Heart right ventricle (tissue), 16 donors: ENCODE measurements at places on chromosomes 7 and 10. TPM values are rescaled to one million over a fixed set of nuclear protein-coding genes. Genes with fewer than 3 reads are reported as not detected.

- DNase-seq, result no peak
- H3K27me3 ChIP-seq, result no peaks in the 10 kb centered on the region
- no peaks in the 10 kb centered on the region for H3K4me1 ChIP-seq
These were observed 10.7 kb upstream of the IDI2 start for GRCh38 chr10:1036341-1036791.

DNA sequence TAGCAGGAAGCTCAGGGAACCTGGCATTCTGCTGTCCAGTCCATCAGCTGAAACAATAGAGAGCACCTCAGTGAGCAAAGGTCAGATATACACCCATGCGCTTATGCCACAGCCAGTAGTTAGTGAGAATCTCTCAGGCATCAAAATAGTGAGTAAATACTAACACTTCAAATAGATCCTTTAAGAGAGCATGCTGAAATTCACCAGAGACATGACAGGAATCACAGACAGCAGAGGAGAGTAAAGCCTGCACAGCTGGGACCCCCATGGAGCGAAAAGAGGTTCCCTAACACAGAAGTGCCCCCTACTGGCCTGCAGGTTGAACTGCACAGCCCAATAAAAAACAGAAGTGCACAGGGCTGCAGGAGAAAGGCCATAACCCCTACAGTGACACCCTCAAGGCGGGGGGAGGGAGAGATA lies 57.6 kb upstream of the ANTXRL start:
- DNase-seq, result no peak
- no peaks in the 10 kb centered on the region for H3K36me3 ChIP-seq
- no peaks in the 10 kb centered on the region for H3K4me1 ChIP-seq
- H3K4me3 ChIP-seq, result no peak overlapping the region

DNA sequence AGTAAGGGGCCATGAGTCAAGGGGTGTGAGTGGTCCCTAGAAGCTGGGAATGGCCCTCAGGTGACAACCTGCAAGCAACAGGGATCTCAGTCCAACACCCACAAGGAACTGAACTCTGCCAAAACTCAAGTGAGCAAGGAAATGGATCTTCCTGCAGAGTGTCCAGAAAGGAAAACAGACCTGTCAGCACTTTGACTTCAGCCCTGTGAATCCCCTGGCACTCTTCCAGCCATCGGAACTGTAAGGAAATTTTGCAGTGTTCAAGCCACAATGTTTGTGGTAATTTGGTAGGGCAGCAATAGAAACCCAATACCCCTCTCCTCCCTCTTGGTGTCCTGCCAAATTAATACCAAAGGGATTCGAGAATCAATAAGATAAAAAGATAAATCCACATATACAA lies 6.9 kb downstream of the LYZL1 start:
- H3K4me3 ChIP-seq, result no peak overlapping the region
- DNase-seq, result no peak
- H3K27me3 ChIP-seq, result no peaks in the 10 kb centered on the region

DNA sequence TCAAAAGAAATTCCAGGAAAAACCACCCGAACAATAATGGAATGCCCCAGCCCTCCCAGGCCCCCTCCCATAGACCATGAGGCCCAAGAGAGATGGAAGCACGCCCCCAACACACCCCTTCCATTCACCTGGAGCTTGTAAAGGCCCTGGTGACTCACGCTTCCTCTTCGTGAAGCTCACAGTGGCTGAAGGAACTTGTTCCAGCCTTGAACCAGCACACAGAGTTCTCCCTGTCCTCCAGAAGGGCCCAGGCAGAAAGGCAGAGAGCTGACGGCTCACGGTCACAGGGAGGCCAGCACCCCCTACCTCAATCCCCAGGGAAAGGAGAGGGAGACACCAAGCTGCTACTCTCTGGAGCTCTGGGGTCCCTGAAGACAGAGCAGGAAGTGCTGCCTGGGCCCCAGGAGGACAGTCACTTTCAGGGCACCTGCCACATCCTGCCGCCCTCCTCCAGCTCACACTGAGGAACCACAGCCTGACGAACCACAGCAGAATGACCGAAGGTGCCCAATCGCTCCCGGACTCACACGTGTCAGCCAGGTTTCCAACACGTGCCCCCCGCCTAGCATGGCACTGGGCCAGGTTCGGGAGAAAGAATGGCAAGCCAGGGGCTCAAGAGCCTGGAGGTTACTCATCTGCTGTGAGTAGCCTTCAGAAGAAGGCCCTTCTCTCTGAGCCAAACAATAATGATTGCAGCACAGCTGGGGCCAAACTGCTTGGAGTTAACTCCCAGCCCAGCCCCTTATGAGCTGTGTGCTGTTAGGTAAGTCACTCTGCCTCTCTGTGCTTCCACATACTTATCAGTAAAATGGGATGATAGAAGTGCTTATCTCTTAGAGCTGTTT lies 52.8 kb downstream of the DLG5 start:
- no peaks in the 10 kb centered on the region for H3K27me3 ChIP-seq
- H3K36me3 ChIP-seq, result no peaks in the 10 kb centered on the region
- no peak overlapping the region for H3K4me3 ChIP-seq
- DNase-seq, result no peak

DNA sequence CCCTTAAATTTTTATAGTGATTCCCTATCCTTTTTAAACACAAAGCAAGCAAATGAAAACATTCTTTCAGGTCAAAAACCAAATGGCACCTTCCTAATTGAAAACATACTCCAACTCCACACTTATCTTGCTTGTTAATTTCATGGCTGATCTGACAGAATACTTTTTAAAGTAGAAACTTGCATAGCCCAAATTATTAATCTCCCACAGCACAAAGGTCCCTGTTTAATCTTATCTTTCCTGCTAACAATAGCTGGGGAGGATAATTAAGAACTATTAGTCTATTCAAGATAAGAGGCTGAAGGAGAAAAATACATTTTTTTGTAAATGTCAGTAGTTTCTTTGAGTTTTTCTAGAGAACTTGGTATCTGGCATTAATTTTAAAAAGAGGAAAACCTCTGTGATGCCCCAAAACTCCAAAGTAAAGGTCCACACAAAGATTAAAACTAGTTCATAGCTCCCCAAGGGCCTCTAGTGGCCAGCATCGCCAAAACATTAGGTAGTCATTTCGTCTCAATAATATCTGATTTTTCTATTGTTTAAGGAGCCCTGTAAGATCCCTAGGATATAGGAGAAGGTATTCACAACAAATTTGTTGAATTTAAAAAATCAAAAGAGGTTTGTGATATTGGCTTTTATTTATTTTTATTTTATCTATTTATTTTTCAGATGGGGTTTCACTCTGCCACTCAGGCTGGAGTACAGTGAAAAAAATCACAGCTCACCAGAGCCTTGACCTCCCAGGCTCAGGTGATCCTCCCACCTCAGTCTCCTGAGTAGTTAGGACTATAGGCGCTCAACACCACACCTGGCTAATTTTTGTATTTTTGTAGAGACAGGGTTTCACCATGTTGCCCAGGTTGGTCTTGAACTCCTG lies 14.7 kb downstream of the CDNF start:
- H3K4me1 ChIP-seq, result peaks cover 7% of the 10 kb centered on the region
- no peak for DNase-seq
- no peaks in the 10 kb centered on the region for H3K27me3 ChIP-seq
- no peak overlapping the region for H3K27ac ChIP-seq
- no peaks in the 10 kb centered on the region for H3K36me3 ChIP-seq

DNA sequence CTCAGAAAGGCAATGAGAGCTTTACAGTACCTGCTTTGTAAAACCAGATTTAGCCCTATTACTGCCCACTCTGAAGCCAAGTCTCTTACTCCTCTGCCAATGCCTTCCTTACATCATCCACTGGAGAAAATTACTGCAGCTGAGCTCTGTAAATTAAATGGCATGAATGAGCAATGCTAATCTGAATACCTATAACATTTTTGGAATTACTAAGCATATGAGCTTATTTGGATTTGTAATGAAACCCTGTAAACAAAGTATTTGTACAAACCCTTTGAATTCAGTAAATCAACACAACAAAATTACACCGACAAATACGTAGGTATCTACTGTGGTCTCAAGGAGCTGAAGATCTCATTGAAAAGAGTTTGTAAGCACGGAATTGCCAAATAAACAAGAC lies 12.1 kb upstream of the CCNY start:
- no peak overlapping the region for H3K4me3 ChIP-seq
- peaks cover 33% of the 10 kb centered on the region for H3K36me3 ChIP-seq
- no peaks in the 10 kb centered on the region for H3K4me1 ChIP-seq
- no peaks in the 10 kb centered on the region for H3K27me3 ChIP-seq

- no peak overlapping the region for H3K4me3 ChIP-seq
- no peaks in the 10 kb centered on the region for H3K4me1 ChIP-seq
- peaks cover 5% of the 10 kb centered on the region for H3K27me3 ChIP-seq
- H3K27ac ChIP-seq, result no peak overlapping the region
These were observed 43.7 kb downstream of the DNAJB9 start for GRCh38 chr7:108613147-108613948.

DNA sequence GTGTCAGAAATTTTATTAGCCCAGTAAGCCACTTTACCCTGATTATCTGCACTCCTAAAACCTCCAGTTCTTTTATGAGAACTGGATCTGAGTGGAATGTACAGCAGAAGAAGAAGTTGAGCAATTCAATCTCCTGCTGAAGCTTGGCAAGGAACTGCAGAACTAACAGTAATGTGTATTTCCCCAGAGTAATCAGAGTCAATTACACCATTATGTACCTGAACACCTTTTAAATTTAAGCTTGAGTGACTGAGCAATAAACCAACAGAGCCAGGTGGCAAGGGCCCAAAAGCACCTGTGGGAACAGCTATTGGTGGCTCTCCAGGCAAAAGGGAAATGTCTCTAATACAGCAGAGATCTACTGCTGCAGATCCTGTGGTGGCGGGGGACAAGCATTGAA lies 40.1 kb upstream of the AKR1C2 start:
- no peaks in the 10 kb centered on the region for H3K27me3 ChIP-seq
- DNase-seq, result no peak
- no peaks in the 10 kb centered on the region for H3K36me3 ChIP-seq
- H3K4me1 ChIP-seq, result peaks cover 19% of the 10 kb centered on the region
- H3K27ac ChIP-seq, result no peak overlapping the region

DNA sequence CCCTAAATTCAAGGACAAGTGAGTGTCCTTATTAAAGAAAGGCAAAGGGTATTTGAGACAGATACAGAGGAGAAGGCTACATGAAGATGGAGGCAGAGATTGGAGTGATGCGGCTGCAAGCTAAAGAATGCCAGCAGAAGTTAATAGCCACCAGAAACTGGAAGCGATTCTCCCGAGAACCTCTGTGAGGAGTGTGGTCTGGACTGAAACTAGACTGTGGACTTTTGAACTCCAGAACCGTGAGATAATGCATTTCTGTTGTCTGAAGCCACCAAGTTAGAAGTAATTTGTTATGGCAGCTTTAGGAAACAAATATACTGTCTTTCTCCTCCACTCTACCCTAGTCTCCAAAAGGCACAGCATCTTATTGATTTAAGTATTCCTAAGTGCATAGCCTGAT lies 80.3 kb upstream of the CREB5 start:
- H3K4me3 ChIP-seq, result no peak overlapping the region
- no peak for DNase-seq
- H3K36me3 ChIP-seq, result no peaks in the 10 kb centered on the region
- H3K4me1 ChIP-seq, result no peaks in the 10 kb centered on the region
- no peak overlapping the region for H3K27ac ChIP-seq

- peaks cover 8% of the 10 kb centered on the region for H3K4me1 ChIP-seq
- no peak for DNase-seq
- no peaks in the 10 kb centered on the region for H3K27me3 ChIP-seq
- H3K4me3 ChIP-seq, result no peak overlapping the region
- no peaks in the 10 kb centered on the region for H3K36me3 ChIP-seq
These were observed 28.4 kb upstream of the OPALIN start for GRCh38 chr10:96387161-96387560.

DNA sequence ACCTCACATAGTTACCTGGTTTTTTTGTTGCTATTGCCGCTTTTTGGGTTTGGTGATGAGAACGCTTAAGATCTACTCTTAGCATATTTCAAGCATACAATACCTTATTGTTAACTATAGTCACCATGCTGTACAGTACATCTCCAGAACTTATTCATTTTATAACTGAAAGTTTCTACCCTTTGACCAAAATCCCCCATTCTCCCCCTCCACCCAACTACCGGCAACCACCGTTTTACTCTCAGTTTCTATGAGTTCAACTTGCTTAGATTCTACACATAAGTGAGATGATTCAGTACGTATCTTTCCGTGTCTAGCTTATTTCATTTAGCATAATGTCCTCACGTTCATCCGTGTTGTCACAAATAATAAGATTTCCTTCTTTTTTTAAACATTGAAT lies 86.7 kb upstream of the IL6 start:
- no peaks in the 10 kb centered on the region for H3K36me3 ChIP-seq
- H3K27ac ChIP-seq, result no peak overlapping the region
- DNase-seq, result no peak
- no peaks in the 10 kb centered on the region for H3K4me1 ChIP-seq

DNA sequence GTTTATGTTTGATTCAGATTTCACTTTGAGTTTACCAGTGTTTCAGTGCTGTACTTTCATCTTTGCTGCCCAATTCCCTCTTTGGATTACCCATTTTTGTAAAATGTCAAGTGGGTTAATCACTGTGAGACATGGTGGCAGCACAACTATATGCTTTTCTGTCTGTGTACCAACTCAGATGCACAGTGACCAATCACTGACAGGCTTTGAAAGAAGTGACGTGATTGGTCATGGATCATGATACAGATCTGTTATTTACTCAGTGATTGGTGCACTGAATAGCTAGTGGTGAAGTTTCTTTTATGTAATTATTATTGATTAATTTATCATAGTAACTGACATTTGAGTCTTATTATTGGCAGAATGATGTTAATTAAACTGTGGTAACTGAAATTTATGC lies 126.9 kb downstream of the SDK1 start:
- no peaks in the 10 kb centered on the region for H3K27me3 ChIP-seq
- no peak overlapping the region for H3K27ac ChIP-seq
- H3K36me3 ChIP-seq, result no peaks in the 10 kb centered on the region
- DNase-seq, result no peak
- H3K4me1 ChIP-seq, result no peaks in the 10 kb centered on the region

GRCh38 chr7:142089035-142089434 lies 22.5 kb upstream of the MGAM2 start:
- no peak for DNase-seq
- no peak overlapping the region for H3K27ac ChIP-seq
- H3K4me1 ChIP-seq, result no peaks in the 10 kb centered on the region
- H3K4me3 ChIP-seq, result no peak overlapping the region

DNA sequence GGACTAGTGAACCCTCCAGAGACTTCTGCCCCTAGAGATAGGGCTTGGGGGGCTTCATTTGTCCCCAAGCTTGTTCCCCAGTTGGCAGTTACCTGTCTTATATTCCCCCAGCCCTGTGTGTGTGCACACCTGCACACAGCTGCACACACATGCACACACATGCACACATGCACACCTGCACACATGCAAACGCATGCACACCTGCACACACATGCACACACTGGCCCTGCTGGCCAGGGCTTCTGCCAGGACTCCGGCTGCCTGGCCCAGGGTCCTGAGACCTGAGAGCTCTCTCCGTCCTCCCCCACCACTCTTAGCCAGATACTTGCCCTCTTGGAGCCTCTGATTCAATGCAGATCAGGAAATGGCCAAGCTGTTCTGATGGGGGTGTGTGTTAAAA lies 6.7 kb downstream of the ZMIZ1 start:
- H3K4me1 ChIP-seq, result peaks cover 89% of the 10 kb centered on the region
- DNase-seq, result no peak

The OR13A1 gene
- total RNA-seq, result not detected

The LDB1 gene
- total RNA-seq, result 51.0 TPM

The PLAU gene
- total RNA-seq, result 9.7 TPM

The JAKMIP3 gene
- 1.4 TPM for total RNA-seq

The PLEKHS1 gene
- not detected for total RNA-seq

The SLK gene
- 55.0 TPM for total RNA-seq

The ZSWIM8 gene
- 56.7 TPM for total RNA-seq

The FKBP9 gene
- 158 TPM for total RNA-seq

The FKBP6 gene
- total RNA-seq, result not detected

The NAT16 gene
- total RNA-seq, result not detected

The ZDHHC6 gene
- 15.5 TPM for total RNA-seq

The UCMA gene
- not detected for total RNA-seq

The FAM200A gene
- 6.3 TPM for total RNA-seq
